ENCODE measurements at places on chromosomes 4 and X.

DNA sequence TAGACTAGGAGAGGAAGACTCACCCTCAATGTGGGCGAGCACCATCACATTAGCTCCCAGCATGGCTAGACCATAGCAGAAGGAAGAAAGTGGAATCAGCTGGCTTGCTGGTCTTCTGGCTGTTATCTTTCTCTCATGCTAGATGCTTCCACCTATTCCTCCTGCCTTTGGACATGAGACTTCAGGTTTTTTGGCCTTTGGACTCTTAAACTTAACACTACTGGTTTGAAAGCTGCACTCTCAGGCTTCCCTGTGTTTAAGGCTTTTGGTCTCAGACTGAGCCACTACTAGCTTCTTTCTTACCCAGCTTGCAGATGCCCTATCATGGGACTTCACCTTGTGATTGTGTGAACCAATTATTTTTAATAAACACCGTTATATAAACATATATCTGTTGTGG lies 39.0 kb upstream of the UGT2B4 start:
- DNase-seq, result no peak

DNA sequence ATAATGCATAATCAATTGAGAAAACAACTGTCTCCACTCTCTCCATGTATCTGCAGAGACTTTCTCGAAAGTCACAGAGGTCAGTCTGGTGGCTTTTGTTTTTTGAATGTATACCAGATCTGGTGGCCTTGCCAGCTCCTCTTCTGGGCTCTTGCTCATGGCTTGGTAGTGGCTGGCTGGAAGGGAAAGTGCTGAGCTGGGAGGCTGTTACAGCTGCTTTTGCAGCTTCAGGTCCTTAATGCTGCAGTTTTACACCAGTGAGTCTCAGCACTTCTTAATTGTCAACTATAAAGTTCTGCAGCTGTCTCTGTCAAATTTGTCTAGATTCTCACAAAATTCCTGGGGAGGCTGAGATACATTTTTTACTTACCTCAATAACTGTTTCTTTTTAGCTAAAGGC lies 390.0 kb downstream of the GRXCR1 start:
- DNase-seq, result no peak

- DNase-seq, result no peak
These were observed 69.9 kb downstream of the CHIC2 start for GRCh38 chr4:53994382-53995102.

DNA sequence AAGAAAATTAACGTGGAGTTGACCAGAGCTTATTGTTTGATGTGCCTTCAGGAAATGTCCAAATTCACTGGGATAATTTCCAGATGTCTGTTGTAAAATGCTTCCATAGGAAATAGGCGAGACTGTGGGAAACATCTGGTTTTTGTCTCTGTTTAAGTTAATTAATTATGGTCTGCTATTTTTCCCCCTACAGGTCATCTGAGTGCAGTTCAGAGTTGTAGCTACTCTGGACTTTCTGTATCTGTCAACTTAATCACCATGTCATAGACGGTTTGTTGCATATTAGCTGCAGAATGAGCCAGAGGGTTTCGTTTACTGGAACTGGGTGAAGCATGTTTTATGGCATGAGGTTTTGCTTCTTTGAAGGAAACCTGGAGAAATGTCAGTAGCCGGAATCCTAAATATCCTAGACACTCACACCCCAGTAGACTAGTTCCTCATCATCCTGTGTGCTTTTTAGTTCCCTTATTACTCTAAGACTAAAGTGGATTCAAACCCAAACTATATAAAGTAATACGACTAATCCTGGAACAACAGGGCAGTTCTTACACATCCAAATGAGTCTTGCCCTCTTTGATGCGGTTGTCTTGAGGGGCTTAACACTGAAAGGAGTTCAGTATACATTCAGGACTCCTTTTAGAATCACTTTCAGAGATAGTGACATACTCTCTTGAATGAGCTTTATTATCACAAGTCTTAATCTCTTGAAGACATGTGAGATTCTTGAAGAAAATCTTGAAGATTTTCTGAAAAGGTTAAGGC lies 62.5 kb downstream of the PPEF1 start:
- no peak for DNase-seq

- no peak for DNase-seq
These were observed 3.7 kb upstream of the TEX13D start for GRCh38 chrX:124328765-124329164.

GRCh38 chr4:138952411-138952810 lies 63.2 kb upstream of the NOCT start:
- no peak for DNase-seq

- no peak for DNase-seq
These were observed 615.4 kb upstream of the ZFP42 start for GRCh38 chr4:187380181-187380581.

All from activated CD4-positive, alpha-beta T cell treated with anti-CD3 and anti-CD28 coated beads for 1 hour (primary cell).